ENCODE measurements at places on chromosomes 3 and 15.

DNA sequence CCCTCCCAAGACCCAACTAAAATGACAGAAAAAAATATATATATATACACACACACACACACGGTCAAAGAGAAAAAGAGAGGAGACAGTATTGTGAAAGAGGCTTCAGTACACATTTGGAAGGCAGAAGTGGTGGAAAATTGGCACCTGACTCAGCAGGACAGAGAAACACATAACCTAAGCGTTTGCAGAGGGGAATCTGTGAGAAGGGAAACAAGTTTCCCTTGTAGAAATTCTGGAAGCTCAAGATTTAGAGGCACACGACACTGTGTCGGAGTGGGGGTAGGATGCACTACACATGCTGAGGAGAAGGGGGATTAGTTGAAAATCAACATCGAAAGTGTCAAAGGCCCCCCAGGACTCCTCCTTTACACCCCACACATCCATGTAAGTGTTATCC is 53.1 kb downstream of the PAK2 start:
- DNase-seq: no peak

DNA sequence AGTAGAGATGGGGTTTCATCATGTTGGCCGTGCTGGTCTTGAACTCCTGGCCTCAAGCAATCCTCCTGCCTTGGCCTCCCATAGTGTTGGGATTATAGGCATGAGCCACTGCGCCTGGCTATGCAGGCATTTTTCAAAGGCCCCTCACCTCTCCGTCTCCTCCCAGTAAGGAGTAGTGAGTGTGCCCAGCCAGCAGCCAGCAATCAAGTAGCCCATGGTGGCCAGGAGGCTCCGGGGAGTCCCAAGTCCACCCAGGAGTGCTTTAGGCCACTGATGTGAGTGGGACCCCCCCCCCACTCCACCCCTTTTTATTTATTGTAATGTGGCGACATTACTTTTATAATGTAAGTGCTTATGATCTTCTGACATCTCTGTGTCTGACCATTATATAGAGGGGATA is 8.1 kb downstream of the ISG20 start:
- no peak for DNase-seq

DNA sequence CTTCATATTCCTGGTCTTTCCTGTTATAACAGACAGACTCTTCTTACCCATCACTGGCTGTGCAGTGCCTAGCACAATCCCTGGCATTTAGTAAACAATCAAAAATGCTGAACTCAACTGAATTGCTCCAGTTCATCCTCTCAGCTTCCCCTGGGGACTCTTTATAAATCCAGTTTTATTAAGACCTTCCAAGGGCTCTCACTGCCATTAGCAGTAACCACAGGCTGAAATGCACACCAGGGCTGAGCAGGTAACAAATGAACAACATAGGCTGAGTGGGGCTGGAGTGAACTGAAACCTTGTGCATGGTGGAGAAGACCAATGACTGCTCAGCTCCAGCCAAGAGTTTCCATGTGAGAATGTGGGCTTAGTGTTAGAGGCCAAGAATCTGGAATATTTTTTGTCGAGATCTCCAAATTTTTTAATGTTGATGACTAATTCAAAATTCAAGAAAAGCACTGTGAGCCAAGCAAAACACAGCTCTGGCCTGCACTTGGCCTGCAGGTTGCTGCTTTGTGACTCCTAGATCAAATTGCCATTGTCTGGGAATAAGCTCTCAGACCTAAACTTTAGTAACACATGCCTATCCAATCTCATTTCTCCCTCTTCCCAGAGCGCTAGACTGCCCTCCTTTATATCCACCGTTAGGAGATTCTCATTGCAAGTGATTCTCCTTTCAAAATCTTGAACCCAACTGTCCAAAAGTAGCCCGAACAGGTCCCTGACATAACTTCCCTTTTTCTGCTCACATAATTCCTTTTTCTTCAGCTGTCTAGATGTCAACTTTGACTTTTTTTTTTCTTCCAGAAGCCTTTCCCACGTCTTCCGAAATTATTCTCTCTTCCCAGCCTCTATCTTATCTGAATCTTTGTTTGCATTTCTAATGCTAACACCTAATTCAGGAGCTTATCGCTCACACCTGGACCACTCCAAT is 7.4 kb downstream of the SQOR start:
- DNase-seq: no peak

DNA sequence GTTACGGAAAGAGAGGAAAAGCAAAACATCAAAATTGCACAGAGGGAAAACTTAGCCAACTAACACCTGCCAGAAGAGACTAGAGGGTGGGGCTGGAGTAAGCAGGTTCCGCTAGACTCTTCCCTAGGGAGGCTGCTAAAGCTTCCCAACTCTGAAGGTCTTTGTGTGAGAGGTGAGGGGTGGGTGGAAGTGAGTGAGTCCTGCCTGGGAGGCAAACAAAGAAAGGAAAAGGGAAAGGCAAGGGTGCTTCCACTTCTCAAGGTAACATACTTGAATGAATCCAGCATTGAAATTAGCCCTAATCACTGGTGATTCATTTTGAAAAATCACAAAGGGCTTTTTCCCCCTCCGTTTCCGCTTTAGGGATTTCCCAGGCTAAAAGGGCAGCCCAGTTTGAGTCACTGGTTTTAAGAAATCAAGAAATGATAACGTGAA is 220.5 kb upstream of the ADAMTS9 start:
- DNase-seq: no peak

GRCh38 chr3:98972155-98972554 is 70.7 kb upstream of the DCBLD2 start:
- no peak for DNase-seq

- no peak for DNase-seq
These were observed 20.6 kb downstream of the CD80 start for GRCh38 chr3:119538772-119539171.

DNA sequence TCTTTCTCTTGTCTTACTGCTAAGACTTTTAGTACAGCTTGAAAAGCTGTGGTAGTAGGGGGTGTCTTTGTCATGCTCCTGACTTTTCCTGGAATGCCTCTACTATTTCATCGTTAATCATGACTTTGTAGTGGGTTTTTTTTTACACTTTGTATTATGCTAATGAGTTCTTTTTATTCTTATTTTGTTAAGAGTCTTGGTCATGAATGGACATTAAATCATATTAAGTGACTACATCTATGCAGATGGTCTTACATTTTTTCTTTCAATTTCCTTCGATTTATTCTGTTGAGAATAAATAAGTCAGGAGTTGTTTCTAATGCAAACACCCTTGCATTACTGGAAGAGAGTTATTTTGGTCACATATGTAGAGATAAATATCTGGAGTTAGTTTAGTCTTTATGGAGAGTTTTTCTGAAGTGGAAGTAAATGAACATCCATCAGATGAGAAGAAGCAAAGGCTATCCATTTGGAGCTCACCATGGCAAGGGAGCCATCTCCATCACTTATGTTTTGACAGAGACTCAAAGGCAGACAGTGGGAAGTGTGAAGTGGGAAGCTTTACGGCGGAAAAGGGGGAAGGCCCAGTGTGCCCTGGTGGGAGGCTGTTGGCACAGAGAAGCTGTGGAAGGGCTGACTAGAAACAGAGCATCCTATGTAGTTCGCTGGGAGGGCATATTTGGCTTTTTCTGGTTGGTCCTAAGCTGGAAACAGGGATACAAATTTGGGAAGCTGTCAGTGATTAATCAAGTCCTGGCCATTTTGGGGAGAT is 73.1 kb upstream of the PRR23E start:
- DNase-seq: no peak

GRCh38 chr3:80770106-80771074 is 991.1 kb downstream of the GBE1 start:
- no peak for DNase-seq

GRCh38 chr3:38743043-38743442 is 73.0 kb downstream of the SCN10A start:
- DNase-seq: no peak
